Motor neuron (in vitro differentiated cells): ENCODE measurements at places on chromosomes 3 and 15. TPM values are rescaled to one million over a fixed set of nuclear protein-coding genes. Genes with fewer than 3 reads are reported as not detected.

DNA sequence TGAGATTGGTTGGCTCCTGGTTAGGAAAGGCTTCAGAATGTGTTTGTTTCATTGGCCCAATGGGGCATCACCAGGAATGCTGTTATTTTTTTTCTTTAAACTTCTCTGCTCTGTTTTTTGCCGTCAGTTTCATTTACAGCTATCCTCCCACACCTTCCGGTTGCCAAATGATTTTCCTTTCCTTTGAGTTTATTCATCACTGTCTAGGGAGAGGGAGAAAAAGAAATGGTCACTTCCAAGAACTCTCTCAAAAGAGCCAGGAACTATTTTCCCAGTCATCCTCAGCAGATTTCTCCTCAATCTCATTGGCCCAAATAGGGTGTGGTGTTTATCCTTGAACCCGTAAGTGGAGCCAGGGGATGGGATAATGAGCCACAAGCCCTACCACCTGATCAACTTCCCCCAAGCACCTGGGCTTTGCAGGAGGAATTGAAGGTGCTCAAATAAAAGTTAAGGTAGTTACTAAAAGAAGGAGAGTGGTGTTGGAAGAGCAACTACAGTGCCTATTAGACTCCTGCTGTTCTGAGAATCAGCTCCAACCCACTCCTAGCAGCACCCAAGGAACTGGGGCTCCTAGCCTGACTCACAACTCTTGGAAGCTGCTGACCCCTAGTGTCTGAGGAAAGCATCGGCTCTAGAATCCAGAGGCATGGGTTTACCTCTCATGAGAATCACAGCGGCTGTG, 183.8 kb upstream of the IL12A start:
- peak; percentile 98 for ATAC-seq

DNA sequence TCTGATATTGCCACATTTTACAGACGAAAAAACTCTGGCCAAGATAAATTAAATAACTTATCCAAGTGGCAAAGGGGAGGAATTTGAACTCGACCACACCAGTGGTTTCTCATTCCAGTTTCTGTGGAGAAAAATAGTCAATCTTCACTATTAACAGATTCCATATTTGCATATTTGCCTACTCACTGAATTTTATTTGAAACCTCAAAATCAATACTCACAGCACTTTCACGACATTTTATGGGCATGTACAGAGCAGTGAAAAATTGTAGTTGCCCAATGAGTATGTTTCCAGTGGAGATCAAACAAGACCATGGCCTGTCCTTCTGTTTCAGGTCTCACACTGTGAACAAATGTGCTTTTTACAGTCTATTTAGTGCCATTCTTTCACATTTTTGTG, 374.3 kb downstream of the MAGI1 start:
- no peak for ATAC-seq

GRCh38 chr3:123642182-123642956, 57.5 kb upstream of the HACD2 start:
- ATAC-seq, result peak; percentile 99

- ATAC-seq, result peak; percentile 99
These were observed 30.5 kb downstream of the OXSM start for GRCh38 chr3:25820366-25820765.

GRCh38 chr3:196688349-196688748, 23.7 kb downstream of the CEP19 start:
- no peak for ATAC-seq

DNA sequence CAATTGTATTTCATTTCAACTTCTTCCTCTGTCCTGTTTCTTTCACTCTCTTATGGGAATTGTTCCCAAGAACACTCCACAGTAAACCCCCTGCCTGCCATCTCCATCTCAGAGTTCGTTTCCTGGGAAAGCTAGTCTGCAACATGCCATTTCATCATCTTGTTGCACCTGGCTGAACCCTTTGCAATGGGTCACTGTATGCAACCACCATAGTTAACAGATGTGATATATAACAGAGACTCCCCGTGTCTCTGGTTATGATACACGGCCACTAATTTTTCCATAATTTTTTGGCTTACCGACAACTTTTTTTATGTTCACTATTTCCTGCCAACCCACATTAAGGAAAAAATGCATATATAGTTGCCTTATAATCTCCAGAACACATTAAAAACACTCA, 95.5 kb downstream of the CHST2 start:
- no peak for ATAC-seq

- ATAC-seq, result no peak
These were observed 17.0 kb downstream of the RPL39L start for GRCh38 chr3:187122261-187122660.

DNA sequence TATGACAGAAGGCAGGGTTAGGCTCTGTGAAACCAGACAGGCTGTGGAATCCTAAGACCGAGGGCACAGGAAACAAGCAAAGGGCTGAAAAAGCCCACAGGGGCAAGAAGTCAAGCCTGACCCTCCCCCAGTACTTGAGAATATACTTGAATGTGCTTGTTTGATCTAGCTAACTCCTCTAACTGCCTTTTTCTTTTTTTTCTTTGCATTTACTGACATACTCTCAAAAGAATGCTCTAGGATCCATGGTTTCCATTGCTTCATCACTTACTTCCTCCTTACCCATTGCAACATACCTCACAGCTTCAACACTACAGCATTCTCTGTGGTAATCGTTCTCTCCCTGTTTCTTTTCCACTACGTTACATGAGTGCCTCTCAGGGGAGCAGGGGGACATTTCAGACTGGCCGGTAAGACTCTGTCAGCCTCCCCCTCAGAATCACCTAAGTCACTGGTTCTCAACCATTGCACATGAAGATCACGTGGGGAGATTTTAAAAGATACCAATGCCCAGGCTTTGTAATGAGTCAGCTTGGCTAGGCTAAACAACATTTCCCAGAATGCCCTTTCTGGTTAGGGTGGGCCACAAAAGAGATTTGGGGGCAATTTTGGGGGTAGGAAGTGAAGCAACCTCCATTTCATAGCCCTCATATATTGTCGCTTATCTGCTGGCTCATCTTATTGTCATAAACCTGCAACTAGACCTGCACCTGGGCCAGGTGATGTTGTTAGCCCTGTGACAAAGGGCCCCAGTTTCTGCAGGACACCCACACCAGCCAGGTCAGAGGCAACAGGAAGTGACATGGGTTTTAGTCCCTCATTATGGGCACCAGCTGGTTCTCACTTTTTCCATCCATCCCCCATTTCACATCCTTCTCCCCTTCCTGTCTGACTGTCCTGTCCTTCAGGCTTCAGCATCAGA, 24.6 kb upstream of the RSL24D1 start:
- peak; percentile 67 for ATAC-seq

DNA sequence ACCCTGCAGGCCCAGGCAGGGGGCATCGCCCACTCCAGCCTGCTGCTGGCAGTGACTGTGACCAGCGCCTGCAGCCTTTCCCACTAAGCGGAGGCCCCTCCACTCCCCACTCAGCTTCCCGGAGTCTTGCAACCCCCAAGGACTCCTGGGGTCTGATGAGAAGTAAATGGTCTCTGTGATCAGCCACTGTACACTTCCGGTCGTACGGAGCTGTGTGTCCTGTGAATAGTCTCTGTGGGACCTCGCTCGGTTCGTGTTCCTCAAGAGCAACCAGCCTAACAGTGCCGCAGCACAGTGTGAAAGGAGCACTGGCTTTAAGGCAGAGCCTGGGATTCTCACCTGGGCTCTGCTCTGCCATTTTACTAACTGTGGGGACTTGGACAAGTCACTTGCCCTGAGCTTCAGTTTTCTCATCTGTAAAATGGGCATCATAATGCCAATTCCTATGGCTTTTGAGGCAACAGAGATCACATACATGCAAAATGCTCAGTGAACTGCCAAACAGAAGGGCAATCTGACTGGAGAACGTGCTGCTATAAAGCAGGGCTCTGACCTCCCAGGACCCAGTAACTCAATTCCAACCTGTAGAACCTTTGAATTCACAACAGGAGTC, 26.7 kb downstream of the TMEM43 start:
- no peak for ATAC-seq

DNA sequence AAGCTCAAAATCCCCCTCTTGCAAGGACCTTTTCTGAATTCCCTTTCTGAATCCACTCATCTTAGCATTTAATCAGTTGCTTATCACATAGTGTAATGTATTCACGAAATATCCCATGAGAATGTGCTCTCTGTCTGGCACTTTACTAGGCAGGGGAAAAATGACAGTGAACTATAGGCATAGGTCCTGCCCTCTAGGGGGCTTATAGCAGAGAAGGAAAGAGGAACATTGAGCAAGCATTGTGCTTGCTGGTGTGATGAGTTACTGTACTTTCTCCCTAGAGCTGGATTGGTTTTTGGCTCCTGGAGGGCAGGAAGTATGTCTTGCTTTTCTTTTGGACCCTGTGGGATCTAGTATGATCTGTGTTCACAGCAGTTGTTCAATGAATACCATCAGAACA, 26.5 kb downstream of the DUOX2 start:
- ATAC-seq, result no peak

The SPTSSB gene
- 2.1 and 4.7 TPM in 2 replicates for total RNA-seq

The MAGEL2 gene
- 5.9 and 7.5 TPM in 2 replicates for total RNA-seq

The CHRM5 gene
- 1.4 and 2.2 TPM in 2 replicates for total RNA-seq

The NR2E3 gene
- 0.77 and 2.2 TPM in 2 replicates for total RNA-seq
